Kasumi-1 (cell line): ENCODE measurements at places on chromosomes 5 and 9.

DNA sequence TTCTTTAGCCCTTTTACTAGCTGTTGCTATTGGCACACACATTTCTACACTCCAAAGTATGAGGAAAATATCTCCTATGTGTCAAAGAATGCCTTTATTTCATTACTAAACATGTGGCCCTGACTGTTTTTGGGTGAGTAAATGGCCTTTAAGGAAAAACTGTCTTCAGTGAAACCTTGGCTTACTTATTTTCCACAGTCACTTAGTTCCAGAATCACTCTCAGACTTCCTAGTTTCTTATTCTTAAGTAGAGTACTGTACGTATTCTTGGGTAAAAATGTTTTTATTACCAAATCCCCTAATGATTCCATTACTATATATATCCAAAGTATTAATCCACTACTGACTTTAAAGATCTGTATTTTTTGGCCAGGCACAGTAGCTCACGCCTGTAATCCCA, 27.5 kb downstream of the ERP44 start:
- DNase-seq = no peak

- DNase-seq = peak; percentile 2
These were observed 1826.2 kb upstream of the CDH6 start for GRCh38 chr5:29367176-29367833.

DNA sequence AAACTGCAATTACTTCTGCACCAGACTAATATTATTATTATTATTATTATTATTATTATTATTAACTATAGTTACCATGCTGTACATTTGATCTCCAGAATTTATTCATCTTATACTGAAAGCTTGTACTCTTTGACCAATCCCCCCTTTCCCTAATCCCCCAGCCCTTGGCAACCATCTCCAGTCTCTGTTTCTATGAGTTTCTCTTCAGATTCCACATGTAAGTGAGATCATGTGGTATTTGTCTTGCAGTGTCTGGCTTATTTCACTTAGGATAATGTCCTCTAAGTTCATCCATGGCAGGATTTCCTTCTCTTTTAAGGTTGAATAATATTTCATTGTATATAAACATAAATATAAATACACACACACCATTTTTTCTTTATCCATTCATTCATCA, 287.0 kb upstream of the DAB2 start:
- DNase-seq = no peak

DNA sequence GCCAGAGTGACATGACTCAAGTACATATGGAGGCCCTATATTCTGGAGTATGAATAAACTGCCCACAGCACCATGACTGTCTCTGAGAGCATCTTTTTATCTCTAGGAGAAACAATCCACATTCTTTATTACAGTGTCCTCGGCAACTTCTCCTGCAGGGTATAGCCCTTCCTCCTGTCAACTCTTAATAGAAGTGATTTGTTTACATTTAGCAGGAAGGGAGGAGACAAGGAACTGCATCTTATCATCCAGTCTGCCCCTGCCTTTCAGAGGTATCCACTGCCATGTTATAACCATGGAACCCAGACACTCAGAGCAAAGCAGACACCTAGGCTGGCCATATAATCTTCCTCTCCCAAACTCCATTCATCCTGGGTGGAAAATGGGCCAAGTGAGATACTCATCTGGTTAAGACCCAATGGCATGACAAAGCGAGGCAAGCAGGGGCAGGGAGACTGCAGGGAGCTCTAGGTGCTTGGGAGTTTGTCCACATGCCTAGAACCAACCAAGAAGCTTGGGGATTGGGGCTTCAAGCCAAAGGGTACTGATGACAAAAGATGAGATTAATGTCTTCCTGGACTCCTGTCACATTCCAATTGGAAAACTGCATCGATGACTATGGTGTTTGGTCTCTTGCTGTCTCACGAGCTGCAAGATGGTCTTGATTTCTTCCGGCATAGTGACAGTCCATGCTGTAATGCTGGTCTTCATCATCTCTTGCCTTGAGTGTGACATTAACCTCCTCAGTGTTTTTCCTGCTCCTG, 620.5 kb upstream of the KLF4 start:
- DNase-seq = no peak

- DNase-seq = no peak
These were observed 82.6 kb upstream of the EQTN start for GRCh38 chr9:27379311-27380251.

DNA sequence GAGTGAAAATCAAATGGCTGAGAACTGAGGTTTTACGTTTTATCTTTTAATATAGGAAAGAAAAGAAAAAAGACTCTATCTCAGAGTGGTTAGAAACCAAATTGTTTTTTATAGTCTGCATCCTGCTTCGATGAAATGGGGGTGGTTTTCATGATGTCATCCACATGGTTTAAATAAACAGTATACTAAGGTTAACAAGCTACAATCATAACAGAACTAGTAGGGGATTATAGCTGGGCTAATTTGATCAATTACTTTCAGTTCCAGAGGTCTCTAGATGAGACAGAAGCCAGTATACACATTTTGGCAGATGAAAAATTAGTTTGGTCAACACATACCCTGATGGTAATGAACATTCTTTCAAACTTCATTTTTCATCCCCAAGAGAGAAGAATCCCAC, 106.3 kb upstream of the SNX2 start:
- no peak for DNase-seq

DNA sequence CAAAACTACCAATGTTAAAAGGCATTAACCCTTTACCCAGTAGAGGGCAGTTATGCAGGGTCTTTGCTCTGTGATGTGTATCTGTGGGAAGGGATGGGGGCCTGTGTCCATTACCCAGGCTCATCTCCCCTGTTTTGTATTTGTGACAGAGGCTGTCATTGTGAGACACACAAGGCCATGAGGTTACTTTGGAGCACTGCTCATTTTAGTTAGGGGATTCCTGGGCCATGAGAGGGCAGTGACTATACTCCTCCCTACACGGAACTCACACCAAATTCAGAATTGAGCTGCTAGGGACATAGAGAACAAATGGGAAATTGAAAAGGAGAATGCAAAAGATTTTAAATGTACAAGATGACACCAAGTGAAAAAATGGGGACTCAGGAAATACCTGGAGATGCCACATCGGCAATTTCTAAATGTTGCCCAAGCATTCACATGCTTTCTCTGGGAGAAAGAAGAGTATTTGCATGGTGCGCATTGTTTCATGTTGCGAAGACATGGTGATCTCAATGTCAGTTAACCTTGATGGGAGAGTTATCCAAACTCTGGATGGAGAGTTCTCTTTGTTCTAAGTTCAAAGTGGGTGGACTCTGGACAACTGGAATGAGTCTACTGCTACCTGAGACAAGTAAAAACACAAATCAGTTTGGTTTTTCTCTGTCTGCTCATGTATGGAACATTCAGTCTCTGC, 32.5 kb downstream of the C9orf152 start:
- DNase-seq = no peak

DNA sequence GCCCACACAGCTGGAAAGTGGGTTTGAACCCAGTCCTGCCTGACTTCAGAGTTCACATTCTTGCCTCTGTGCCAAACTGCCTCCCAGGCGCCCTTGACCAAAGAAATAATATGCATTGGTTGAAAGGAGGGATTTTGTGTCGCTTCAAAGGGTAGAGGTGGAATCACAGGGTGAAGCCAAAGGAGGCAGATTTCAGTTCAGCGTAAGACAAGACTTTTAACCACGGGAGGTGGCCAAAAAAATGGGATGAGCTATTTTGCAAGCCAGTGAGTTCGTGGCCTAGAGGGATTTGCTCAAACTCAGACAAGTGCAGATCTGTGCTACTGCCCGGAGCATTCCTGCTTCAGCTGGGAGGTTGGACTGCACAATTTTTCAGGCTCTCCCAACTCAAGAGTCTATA, 57.6 kb upstream of the RANBP3L start:
- no peak for DNase-seq

GRCh38 chr5:98518754-98519153, 254.7 kb upstream of the RGMB start:
- no peak for DNase-seq

- DNase-seq = no peak
These were observed 396.7 kb downstream of the KCTD16 start for GRCh38 chr5:144567421-144567780.

DNA sequence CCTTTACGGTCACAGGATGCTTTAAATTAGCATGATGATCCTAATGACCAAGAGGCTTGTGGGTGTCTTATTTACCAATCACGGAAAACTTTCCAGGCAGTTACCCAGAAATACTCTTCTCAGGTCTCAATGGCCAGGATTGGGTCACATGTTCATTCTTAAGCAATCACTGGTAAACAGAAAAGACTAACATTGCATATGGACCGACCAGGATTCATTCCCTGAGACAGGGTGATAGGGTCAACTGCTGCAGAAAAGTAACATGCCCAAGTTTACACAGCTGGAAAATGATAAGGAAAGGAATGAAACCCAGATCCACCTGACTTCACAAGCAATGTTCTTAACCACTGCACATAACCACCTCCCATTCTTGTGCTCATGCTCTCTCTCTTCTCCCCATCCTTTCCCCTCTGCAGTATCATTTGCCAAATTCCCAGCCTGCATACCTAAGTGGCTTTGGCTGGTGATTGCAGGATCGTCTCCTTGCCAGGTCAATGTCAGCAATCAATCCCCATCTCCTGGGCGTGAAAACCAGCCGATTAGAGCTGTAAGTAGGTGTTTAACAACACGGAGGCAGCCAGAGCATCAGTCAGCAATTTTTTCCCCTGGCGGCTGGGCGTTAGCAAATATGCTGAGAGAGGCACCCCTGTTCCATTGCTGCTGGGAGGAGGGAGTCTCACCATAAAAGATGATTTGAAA, 219.4 kb downstream of the NMUR2 start:
- no peak for DNase-seq

- DNase-seq = no peak
These were observed 399.2 kb upstream of the KLF4 start for GRCh38 chr9:107888773-107889227.

DNA sequence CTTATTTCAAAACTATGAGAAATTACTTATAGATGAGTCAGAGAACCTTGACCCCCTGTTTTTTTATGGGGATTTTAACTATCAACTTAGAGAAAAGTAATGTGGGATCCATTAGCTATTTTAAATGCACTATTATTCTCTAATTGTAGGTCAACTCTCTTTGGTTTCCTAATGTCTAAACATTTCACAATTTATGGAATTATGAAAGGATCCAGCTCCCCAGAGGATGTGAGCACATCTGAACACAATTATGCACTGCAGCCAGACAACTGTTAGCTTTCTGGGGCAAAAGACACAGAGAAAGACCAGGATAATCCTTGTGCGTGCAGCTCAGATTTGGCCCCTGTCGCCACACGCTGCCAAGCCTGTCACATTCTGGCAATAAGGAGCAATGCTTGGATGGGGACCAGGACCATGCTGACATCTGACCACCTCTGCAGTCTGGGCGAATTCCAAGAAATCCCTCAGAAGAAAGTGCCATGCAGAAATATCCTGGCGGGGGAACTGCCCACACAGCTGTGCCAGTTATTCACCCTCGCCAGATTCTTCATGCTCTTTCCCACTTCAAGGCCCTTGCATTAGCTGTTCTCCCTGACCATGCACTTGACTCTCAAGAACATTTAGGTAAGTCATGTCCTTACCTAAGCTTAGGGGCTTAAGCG, 22.2 kb upstream of the CMBL start:
- no peak for DNase-seq

- DNase-seq = no peak
These were observed 297.9 kb upstream of the EDIL3 start for GRCh38 chr5:84682531-84682930.

- DNase-seq = peak; percentile 73
These were observed 208.2 kb downstream of the SEC61B start for GRCh38 chr9:99430301-99430700.

- peak; percentile 36 for DNase-seq
These were observed 6.1 kb upstream of the PRR16 start for GRCh38 chr5:120457839-120458507.

DNA sequence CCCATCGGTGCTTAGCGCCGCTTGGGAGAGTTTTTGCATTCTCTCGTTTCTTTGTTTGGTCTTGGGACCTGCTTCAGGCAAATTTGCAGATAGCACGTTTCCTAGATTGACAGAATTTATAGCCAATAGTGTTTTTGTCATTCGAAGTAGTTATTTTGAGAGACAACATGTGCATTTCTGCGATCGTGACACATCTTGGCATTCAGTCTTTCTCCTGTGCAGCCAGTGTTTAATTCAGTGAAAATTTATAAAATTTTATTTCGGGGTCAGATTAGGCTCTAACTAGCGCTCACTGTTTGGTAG, 830 bp downstream of the PRRC1 start:
- peak; percentile 43 for DNase-seq

GRCh38 chr9:137244486-137245449, 3.7 kb downstream of the TUBB4B start:
- DNase-seq = no peak

DNA sequence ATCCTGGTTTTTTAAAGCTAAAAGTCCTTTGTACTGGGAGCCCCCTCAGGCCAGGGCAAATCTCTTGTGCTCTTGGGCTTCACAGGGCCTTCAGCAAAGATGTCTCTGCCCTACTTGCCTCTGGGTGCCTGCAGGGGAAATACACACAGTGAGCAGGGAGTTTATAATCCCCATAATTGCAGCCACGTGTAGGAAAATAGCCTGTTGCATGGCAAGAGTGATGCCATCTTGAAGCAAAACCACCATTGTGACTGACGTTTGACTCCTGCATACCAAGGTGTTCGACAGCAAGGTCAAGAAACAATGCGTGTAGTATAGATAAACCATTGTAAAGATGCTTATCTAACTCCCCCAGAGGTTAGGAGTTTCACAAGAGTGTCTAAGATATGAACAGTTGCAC, 11.4 kb upstream of the IL3 start:
- DNase-seq = no peak

DNA sequence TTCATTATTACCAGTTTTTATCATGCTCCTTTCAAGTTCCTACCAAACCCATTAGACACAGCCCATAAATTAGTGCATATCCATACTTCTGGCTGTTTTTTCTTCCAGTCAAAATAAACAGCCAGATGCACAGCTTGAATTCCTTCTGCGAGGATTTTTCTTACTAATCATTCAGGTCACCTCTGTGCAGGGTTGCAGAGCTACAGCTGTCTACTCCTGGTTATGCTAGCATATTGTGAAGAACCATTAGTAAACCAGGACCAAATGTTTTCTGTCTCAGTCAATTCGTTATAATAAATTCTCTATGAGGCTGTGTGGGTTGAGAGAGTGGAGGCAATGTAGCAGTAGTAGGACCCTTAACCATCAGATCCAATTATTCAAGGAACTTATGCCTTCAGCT, 8.1 kb upstream of the MINAR2 start:
- no peak for DNase-seq

GRCh38 chr9:135478829-135479468, 633 bp upstream of the PPP1R26 start:
- no peak for DNase-seq

- no peak for DNase-seq
These were observed 23.5 kb downstream of the KCTD16 start for GRCh38 chr5:144194144-144194543.

DNA sequence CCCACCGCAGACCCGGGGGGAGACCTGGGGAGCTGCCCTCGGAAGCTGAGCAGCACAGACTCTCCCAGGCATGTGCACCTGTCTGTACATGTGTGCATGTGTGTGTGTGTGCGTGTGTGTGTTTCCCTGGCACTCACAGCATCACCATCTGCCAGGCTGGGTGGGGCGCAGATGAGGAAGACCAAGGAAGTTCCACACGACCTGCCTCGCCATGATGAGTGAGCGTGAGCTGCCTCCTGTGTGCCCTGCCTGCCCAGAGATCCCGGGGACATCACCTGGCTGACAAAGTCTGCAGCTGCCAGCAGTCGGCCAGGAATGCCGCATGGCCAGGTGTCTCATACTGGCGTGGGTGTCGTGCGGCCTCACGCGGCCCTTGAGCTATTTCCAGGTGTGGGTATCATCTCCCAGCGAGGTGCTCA, 4.0 kb upstream of the GPSM1 start:
- DNase-seq = no peak

GRCh38 chr5:23223846-23224245, 283.6 kb upstream of the PRDM9 start:
- no peak for DNase-seq
